Naive thymus-derived CD8-positive, alpha-beta T cell (primary cell): ENCODE measurements at places on chromosomes 1 and 21. TPM values are rescaled to one million over a fixed set of nuclear protein-coding genes. Genes with fewer than 3 reads are reported as not detected.

DNA sequence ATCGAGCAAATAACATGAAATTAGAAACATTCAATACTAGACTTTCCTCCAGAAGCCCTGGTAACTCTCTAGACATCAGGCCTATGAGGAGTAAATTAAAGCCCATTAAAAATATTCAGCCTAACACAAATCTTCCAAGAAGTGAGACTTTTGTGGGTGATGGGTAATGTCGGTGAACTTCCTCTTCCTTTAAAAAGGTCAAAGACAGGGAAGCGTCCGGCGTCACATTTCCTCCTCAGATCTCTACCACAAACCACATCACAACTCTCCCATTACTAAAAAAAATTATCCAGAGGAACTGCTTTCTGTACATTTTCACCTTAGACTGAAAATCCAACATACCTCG lies 1.4 kb downstream of the EIF4G3 start:
- no peak for DNase-seq

DNA sequence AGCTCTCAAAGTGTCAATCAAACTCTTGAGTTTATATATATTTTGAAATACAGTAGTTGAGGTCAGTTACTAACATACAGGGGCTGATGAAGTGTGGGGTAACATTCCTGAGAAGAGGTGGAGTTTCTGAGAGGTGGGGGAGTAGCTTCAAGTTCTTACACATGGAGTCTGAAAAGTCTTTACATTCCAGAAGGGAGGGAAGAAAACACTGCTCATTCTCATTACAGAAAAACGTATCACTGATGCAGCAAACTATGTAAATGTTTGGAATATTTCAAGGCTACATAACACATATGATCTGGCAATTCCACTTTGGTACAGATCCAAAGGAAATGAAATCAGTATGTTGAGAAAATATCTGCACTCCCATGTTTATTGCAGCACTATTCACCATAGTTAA lies 1065.8 kb upstream of the B3GALT2 start:
- DNase-seq = no peak

Gene ADORA3
- total RNA-seq = not detected

- DNase-seq = no peak
These were observed 29.5 kb downstream of the RUNX1 start for GRCh38 chr21:35019631-35020032.

Gene TRIM46
- 4.1 TPM for total RNA-seq

Gene MSH4
- 1.0 TPM for total RNA-seq

Gene IRF2BP2
- total RNA-seq = 183 TPM

DNA sequence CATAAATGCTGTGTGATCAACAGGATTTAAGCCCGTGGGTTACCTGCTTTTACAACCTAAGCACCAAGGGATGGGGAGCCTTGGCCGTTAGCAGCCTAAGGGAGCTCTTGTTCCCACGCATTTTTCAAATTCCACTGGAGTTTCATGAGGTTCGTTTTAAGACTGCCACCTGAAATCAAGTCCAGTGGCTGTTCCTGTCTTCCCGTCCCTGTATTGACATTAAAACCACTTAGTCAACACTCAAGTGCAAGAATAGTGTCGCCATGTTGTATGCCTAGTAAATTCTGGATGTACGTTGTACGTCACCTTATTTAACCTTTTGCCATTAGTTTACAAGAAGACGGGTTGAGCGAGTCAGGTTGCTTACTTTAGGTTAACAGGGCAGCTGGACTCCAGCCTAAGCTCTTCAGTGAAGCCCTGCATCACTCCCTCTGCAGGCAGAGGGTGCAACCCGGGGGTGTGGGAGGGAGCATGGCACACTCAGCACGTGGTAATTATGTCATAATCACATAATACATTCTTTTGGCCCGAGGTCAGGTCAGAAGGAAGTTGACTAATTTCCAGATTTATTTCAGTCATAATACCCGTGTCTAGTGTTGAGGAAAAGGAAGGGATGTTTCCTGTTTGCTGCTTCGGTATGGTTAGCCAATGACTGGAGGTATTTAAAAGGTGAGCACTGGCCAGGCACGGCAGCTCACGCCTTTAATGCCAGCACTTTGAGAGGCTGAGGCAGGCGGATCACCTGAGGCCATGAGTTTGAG lies 42.5 kb downstream of the CNST start:
- no peak for DNase-seq

GRCh38 chr1:85240174-85240601 lies 19.3 kb downstream of the C1orf52 start:
- no peak for DNase-seq

- no peak for DNase-seq
These were observed 55.8 kb downstream of the C1orf198 start for GRCh38 chr1:230812568-230812967.

DNA sequence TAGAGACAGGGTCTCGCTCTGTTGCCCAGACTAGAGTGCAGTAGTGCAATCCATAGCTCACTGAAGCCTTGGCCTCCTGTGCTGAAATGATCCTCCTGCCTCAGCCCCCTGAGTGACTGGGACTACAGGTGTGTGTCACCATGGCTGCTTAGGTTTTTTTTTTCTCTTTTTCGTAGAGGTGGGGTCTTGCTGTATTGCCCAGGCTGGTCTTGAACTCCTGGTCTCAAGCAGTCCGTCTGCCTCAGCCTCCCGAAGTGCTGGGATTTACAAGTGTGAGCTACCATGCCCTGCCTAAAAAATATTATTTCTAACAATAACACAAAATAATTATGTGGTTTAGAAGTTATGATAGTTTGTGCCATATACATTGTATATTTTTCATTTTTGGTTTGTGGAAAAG lies 9.9 kb downstream of the CAMTA1 start:
- no peak for DNase-seq

DNA sequence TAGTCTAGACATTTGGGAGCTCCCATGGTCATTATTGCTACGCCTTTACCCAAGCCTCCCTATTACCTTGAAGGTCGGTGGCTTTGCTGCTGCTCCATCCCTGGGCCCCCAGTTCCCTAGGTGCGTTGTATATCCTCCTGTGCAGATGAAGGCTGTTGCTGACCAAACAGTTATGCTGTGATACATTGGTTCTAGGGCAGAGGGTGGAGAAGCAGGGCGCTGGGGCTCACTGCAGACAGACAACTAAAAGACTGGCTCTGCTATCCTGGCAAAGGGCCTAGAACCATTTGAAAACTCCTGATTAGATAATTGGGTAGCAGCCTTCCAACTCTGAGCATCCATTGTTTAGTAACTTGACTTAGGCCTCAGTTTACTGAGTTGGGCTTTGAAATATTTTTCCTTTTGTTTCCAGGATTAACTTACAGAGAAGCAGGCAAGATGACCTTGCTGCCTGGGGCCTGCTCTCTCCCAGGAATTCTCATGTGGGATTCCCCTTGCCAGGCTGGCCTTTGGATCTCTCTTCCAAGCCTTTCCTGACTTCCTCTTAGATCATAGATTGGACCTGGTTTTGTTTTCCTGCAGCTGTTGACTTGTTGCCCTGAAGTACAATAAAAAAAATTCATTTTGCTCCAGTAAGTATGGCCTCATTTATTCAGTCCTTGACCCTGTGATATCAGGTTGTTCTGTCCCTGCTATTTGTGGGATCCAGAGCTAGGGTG lies 15.5 kb downstream of the CHI3L2 start:
- no peak for DNase-seq

DNA sequence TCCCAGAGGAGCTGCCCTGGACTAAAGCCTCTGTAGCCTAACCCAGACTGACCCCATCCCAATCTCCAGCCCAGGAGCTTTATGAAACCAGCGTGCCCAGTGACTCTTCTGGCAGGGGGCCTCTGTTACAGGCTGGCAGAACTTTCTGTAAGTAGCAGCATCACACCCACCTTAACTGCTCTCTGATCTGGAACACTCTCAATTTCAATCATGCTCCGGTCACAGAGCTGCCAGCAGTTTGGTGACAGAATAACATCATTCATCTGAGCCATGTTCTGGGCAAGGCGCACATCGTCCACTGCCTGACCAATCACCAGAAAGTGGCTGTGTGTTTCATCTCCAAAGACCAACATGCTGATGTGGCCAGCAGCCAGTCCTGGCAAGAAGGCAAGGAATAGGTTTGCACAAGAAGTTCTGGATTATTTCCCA lies 14.7 kb downstream of the ADCY10 start:
- no peak for DNase-seq

Gene SELENBP1
- total RNA-seq = not detected
